ENCODE measurements at places on chromosomes 12 and 14.

DNA sequence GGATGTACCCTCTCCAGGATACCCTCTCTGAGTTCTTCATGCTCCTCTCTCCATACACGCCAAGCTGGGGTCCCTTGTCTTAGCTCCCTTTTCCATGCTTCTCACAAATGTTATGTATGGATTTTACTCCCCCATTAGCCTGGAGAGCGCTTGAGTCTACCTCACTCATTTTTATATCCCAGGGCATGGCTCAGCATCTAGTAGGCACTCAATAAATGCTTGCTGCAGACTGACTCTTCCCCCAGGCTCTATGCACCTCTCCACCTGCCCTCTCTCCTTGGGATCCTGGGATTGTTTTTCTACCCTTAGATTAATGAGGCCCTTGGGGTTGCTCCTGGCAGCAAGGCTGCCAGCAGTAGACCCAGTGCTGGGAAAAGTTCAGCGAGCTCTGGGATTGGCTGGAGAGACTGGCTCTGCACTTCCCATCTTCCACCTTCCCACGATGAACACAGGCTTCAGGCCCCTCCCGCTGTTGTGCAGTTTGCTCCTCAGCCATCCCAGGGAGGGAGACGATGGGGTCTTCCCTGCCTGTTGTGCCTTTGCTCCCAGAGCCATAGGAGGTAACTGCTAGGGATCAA lies 2.2 kb downstream of the NRIP2 start:
- no peak for DNase-seq

GRCh38 chr12:106305376-106305775 lies 2.8 kb downstream of the TCP11L2 start:
- no peak for DNase-seq

- no peak for DNase-seq
Observed at GRCh38 chr14:69616408-69616773, 5.0 kb downstream of the SUSD6 start.

- DNase-seq, result no peak
Observed at GRCh38 chr14:93086441-93087055, 29.2 kb downstream of the ITPK1 start.

DNA sequence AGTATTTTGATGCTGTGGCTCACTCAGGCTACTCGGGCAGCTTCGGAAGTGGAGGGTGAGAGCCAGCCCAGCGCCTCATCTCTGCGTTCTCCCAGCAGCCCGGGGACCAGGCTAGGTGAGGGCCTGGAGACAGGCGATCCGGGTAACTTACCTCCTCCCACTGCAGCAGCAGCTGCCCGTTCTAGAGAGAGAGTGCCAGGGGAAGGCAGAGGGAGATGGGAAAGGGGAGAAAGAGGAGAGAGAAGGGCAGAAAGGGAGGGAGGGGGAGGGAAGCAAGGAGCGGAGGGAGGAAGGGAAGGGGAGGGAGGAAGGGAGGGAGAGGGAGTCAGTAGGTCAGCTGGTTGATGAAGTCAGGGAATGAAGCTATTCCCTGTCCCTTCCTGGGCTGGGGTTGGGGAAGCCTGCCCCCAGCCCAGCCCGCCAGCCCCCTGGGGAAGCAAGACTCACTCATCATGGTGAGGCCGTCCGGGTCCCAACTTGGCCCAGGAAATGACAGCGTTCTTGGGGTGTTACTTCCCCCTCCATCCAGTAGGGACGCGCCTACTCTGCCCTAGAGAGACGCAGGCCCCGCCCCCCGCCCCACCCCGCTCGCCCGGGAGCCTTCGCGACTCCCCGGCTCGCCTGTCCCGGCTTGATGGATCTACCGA lies at the start of gene IFI27L2:
Gene IFI27L2, minus strand, starts transcription at position 494 of the 647 bp plus-strand sequence. Its CDS starts 40 bp downstream, at position 454.
- DNase-seq, result peak; percentile 67

Measured in hematopoietic multipotent progenitor cell (in vitro differentiated cells).